ENCODE measurements at places on chromosomes 16 and 17. TPM values are rescaled to one million over a fixed set of nuclear protein-coding genes. Genes with fewer than 3 reads are reported as not detected.
A peak's percentile ranks its signal among the peaks of the same experiment; 100 is the strongest.

DNA sequence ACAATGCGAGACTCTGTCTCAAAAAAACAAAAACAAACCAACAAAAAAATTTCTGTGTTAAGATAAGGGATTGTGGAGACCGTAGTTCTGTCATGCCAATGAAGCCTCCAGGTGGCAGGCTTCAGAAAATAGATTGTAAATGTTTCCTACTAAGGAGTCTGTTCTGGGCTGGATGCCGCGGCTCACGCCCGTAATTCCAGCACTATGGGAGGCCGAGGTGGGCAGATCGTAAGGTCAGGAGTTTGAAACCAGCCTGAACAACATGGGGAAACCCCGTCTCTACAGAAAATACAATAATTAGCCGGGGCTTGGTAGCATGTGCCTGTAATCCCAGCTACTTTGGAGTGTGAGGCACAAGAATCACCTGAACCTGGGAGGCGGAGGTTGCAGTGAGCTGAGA, 4.4 kb upstream of the SNX29 start:
- DNase-seq = peak; percentile 58

DNA sequence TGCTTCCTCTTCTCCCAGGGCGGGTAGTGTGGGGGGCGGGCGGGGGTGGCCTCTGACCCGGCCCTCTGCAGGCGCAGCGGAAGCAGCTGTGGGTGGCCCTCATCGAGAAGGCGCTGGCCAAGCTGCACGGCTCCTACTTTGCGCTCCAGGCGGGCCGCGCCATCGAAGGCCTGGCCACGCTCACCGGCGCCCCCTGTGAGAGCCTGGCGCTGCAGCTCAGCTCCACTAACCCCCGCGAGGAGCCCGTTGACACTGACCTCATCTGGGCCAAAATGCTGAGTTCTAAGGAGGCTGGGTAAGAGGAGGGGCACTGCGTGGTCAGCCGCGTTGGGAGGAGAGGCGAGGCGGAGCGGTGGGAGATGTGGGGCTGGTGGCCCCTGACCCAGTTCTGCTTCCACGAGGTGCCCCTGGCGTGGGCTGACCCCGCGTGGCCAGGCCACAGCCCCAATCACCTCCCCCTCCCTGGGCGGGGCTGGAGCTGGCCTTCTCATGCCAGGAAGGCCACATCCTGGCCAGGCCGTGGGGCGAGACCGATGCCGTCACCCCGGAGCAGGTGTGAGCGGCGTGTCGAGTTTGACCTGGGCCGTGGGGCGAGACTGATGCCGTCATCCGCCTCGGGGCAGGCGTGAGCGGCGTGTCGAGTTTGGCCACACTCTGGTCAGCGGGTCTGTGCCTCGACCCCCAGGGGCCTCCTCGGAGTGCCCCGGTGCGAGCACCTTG, 10.5 kb upstream of the PRR35 start:
- no peak for DNase-seq

DNA sequence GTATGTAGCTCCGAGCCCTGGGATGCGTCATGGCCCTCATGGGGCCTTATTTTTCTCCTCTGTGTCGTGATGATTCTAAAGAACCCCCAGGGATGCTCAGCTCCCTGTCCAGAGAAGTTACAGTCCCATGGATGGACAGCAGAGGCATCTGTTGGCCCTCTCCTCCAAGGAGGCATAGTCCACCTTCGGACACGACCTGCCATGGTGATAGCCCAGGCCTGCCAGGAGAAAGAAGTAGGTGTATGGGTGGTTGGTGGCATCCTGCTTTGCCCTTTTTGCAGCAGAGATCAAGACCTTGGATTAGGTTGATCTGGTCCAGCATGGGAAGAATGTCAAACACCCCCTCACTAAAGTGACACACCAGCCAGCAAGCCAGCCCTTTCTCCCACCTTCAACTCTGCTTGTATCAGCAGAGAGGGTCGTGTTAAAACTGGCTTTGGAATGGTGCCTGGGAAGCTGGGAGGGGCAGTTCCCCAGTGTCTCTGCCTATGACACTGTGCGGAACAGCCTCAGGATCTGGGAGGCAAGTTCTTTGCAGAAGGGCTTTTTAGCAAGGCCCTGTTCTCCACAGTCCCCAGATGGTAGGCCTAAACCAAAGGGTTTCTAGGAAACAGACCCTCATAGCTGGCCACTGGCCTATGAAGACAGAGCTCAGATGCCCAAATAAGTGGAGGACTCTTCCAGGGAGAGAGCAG, 259.9 kb upstream of the RPL38 start:
- no peak for DNase-seq

DNA sequence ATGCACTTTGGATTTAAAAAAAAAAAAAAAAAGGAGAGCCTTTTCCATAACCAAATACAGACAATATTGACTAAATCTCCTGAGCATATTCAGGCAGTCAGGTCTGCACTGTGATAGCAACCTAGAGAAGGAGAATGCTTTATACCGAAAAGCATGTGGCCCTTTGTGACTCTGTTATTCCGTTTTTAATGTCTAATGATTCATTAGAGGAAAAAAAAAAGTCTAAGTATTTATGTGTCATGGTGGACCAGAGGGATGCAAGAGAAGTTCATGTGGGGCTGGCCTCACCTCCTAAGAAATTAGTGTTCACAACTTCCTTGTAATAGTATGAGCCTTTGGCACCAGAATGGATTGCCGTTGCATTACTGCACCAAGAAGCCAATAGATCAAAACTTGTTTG, 11.3 kb upstream of the VWA3A start:
- DNase-seq = no peak

DNA sequence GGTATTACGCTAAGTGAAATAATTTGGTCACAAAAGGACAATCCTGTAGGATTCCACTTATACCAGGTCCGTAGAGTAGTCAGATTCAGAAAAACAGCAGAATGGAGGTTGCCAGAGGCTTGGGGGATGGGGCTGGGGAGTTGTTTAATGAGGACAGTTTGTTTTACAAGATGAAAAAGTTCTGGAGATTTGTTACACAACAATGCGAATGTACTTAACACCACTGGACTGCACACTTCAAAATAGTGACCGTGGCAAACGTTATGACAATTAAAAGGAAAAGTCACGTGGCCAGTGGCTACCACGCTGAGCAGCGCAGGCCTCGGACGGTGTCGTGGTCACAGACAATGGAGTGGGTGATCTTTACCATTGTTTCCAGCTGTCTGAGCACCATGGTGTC, 338.1 kb downstream of the SEC14L1 start:
- peak; percentile 77 for DNase-seq

The RGS11 gene
- total RNA-seq = 0.64 TPM

The RNF157 gene
- 10.0 TPM for total RNA-seq

The LITAF gene
- 96.7 TPM for total RNA-seq
